ENCODE measurements at places on chromosomes 13 and 19.

- DNase-seq: no peak
These were observed 43.3 kb downstream of the ZNF146 start for GRCh38 chr19:36258028-36258875.

GRCh38 chr13:82627183-82627582 is 1255.1 kb downstream of the SLITRK1 start:
- no peak for DNase-seq

- DNase-seq: no peak
These were observed 455.3 kb upstream of the SLC10A2 start for GRCh38 chr13:103521532-103521931.

DNA sequence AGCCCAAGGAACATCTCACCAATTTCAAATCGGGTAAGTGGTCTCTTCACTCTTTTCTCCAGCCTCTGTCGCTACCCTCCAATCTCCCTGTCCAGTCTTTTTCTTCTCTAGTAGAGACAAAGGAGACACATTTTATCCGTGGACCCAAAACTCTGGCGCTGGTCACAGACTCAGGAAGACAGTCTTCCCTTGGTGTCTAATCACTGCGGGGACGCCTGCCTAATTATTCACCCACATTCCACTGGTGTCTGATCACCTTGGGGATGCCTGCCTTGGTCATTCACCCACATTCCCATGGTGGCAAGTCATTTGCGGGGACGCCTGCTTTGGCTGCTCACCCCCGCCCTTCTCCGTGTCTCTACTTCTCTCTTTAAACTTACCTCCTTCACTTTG is 13.8 kb upstream of the OR10H1 start:
- no peak for DNase-seq

DNA sequence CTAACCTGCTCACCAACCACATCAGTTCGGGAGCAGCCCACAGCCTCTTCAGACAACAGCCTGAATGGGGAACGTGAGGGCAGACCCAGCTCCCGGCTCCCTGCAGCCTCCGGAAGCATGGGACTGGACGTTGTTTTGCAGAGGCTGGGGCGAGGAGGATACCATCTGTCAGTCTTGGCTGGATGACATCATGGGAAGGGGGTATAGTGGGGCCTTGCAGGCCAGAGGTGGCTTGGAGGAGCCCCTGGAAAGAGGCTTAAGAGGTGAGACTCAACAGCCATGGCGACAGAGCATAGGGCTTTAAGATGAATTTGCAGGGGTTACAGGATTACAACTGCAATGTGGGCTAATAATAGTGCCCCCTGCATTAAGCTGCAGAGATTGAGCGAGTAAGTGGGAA is 1.5 kb downstream of the FXYD3 start:
- no peak for DNase-seq

DNA sequence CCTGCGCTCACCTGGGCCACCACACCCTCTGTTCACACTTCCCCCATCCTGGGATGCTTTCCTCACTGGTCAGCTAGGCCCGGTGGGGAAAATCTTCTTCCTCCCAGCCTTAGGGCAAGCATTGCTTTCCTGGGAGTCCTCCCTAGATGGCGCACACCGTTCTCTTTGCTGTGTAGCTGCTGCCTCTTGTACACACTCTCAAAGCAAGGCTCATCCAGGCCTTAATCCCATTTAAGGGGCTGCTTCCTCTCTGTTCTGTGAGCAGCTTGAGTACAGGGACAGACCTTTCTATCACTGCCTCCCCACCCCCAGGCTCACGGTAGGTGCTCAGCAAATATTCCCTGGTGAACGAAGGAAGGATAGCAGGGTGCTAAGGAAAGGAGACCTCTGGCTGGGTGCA is 11.1 kb downstream of the SLC7A10 start:
- DNase-seq: no peak

GRCh38 chr19:53853707-53854106 is 14.0 kb upstream of the MYADM start:
- peak; percentile 50 for DNase-seq

DNA sequence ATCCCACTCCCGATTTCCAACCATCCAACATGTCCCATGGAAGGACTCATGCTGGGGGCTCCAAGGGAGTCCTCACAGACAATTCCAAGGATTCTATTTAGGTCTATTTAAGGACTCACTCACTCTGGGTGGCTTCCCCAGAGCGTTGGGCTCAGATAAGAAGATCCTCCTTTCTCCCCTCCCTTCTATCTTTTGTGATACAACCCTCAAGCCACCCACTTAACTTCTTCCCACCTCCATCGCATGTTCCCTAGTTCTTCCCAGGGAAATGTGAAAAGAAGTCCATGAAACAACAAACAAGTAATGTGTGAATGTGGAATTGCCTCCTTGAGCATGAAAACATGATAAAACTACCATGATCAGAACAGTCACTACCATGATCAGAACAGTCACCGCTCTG is 29.4 kb downstream of the INSR start:
- DNase-seq: no peak

GRCh38 chr13:97289514-97290298 is 67.6 kb downstream of the MBNL2 start:
- no peak for DNase-seq

- DNase-seq: no peak
These were observed 24.4 kb upstream of the OR7C2 start for GRCh38 chr19:14916848-14917247.

DNA sequence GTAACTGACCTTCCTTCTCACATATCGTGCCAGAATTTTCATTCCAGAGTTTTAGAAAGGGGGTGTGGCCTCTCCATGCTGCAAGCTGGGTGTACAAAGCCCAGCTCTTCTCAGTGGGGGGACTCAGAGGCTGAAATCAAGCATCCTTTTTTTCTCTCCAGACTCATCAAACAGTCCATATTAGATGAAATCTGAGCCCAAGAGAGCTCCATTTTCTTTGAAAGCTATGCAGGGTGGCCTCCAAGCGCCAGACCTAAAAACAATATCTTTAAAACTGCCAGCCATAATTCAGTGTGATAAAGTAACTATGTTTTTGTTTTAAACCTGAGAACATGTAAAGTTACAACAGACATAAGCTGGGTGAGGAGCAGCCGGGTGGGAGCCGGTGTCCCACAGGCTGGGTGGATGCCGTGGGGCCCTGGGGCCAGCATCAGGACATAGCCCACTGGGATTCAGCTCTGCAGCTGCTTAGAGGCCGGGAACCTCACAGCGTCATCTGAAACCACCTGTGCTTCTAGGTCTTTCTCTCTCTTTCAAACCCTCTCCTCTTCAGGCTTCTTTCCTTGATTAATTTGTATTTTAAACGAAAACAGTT is 249.2 kb downstream of the ZNF536 start:
- no peak for DNase-seq

GRCh38 chr13:23384111-23384510 is 49.4 kb downstream of the SACS start:
- no peak for DNase-seq

- no peak for DNase-seq
These were observed 13.3 kb upstream of the AKAP8L start for GRCh38 chr19:15432018-15432494.

DNA sequence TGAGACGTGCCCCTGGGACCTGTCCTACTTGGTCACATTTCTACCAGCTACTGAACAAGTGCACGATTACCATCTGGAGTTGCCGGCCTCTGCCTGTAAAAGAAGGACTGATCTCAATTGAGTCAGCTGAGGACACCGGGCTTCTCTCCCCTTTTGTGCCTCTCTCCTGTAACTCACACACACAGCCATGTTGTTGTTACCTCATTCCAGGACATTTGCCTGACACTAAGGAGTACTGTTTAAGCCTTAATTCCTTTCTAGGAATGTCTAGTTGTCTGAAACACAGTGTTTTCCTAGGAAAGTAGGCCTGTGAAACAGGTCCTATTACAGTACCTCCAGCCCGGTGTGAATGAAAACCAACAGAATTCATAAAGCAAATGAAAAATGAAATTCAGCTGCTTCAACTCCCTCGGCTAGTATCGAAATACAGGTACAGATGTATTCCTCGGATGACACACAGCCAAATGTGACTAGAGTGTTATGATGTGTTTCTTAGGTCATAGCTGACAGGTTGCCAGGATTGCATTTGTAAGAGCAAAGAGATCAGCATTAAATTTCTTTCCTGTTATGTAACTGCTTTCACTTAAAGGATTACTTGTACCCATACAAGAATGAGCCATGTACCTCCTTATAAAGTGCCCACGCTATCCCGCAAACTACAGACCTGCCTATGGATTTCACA is 152.0 kb upstream of the IRS2 start:
- DNase-seq: no peak

GRCh38 chr19:15260939-15261338 is 28.7 kb upstream of the EPHX3 start:
- DNase-seq: no peak
